ENCODE measurements at places on chromosomes 11 and 22.

- DNase-seq, result no peak
Measured at GRCh38 chr22:25370322-25370721, 150.9 kb downstream of the CRYBB2 start.

DNA sequence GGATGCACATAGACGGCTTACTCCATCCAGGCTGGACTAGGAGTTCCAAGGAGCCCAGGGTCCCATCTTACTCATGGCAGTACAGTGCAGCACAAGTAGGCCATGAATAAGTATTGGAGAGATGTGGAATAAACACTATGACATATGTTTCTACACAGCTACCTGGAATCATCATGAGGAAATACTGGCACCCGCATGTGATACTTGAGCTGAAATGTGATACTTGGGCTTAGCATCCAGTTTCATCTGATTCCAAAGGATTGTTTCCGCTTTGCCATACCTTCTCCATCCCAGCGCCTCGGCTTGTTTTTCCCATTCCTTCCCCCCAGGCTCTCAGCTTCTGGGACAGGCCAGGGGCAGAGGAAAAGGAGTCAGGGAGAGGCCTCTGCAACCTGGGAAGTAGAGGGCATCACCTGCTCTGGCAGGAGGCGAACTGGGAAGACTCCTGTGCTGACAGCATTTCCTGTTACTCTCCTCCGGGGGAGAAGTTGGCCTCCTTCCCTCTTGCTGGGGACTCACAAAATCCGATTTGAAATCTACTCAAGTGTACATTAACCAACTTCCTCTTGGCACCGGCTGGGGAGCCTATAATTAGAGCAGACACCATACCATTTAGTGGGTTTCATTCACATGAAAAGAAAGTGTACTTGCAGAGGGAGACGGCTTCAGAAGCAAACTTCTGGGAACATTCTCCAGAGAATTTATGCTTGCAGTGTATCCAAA is 187.8 kb downstream of the MIAT start:
- no peak for DNase-seq

- DNase-seq, result peak; percentile 21
Measured at GRCh38 chr11:9461760-9462134, 935 bp downstream of the ZNF143 start.

DNA sequence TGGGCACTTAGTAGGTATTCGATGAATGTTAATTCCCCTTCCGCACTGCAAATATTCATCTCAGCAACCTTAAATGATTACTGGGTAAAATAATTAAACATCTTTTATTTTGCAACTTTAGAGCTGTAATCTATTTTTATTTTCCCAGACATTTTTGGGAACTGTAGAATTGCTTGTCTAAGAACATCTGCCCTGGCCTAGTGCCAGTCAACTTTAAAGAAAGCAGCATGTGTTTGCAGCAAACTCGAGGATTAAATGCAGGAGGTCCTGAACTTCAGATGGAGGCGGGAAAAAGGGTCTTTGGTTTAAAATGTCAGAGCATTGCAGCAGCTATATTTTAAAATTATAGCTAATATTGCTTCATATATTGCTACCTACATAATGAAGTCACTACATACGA is 190.0 kb downstream of the PGR start:
- no peak for DNase-seq

DNA sequence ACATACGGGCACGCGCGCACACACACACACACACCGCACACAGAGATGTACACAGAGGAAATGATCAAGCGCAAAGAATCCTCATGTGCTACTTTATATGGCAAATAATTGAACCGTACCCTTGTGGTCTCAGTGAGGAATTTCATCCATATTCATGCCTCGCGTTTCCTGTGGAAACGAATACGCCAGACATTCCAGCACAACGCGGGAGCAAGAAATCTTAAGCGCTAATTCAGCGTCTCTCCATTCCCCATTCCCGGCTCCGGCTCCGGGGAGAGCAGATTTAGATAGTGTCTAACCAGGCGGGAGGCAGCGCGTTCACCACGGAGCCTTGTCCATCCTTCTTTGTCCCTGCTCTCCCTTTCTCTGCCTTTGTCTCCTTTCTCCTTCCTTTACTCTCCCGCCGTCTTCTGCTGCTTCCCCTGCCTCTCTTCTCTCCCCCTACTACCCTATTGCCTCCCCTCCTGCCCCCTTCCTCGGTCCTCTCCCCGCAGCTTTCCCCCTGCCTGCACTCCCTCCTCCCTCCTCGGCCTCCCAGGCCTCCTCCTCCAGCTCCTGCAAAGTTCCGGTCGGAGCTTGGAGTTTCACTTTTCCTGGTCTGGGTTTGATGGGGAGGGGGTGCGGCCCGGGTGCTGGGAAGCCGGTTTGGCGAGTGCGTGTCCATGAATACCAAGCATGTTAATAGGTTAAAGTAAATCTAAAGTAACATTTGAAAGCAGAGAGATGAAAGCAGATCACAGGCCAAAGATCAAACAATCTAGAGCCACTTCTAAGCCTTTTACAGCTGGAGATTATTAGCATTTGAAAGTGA is 579.3 kb downstream of the BUD13 start:
- peak; percentile 80 for DNase-seq

DNA sequence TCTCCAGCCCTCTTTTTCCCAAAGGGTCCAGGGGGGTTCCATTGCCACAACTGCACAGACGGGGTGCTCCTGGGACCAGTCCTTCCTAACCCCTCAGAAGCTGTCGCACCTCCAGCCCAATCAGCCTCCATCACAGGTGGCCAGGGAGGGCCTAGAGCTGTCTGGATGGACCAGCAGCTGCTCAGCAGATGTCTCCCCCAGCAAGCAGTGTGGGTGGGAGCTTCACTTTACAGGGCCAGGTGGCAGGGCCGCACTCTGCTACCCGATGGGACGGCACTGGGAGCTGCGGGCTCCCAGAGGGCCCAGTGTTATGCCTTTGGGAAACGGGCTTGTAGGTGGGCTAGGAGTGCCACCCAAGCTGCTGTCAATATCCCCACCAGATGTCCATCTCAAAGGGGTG is 120.5 kb downstream of the DSCAML1 start:
- no peak for DNase-seq

- no peak for DNase-seq
Measured at GRCh38 chr22:46049726-46050450, 72.9 kb upstream of the WNT7B start.

DNA sequence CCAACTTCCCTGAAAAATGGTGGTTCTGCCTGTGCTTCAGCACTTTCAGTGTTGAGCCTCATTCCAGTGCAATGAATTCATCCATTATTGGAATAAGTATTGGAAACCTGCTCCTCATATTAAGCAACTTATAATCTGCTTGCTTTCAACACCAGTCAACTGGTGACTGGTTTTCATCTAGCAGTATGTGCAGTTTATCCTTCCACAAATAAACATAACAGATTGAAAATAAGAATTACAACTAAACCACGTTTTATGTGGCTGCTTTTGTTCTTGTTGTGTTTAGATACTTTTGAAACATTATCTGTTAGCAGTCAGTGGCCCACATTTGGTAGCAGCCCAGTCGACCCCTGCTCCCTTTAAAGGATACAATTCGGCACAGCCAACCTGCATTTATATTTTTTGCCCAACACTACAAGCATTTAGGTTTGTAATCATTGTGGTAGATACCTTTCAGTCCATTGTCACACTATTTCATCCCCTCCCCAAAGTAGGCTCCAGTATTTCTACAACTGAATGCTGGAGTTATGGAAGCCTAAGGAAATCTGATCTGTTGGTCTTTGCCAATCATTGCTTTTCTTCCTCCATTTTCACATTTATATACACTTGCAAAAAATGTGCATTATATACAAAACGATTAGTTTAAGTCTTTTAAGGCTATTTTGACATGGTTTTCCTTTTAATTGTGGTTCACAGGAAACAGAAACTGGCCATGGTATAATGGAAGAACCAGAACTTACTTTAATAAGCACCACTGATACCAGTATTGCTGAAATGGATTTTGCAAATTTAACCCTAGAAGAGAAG is 13.1 kb downstream of the TAF1D start:
- DNase-seq, result no peak

- DNase-seq, result no peak
Measured at GRCh38 chr11:108221371-108221770, 1.1 kb downstream of the NPAT start.

GRCh38 chr22:26325641-26326040 is 103.4 kb upstream of the ASPHD2 start:
- no peak for DNase-seq

GRCh38 chr22:27989758-27990450 is 70.8 kb upstream of the PITPNB start:
- DNase-seq, result no peak

- DNase-seq, result no peak
Measured at GRCh38 chr11:68036141-68036716, 2.6 kb upstream of the TCIRG1 start.

DNA sequence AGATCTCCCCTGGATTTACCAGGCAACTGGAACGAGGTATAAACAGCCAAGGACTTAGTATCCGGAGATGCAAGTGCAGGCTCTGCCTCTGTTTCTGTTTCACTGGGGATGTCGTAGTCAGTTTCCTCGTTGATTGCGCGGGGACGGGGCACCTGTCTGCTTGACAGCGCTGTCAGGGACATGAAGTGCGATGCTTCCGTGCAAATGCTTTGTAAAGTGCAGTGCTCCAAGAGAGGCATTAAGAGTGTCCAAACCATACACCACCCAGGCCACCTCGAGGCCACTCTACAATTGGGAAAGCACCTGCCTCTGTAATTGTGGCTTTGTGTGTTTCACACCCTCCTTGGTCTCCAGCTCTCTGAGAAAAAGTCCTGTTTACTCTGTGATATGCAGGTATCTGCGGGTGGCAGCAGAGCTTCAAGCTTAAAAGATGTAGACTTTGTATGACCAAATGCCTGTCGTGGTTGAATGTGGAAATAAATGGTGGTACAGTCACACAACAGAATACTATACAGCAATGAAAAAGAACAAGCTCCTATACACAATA is 18.6 kb upstream of the CD5 start:
- DNase-seq, result no peak

DNA sequence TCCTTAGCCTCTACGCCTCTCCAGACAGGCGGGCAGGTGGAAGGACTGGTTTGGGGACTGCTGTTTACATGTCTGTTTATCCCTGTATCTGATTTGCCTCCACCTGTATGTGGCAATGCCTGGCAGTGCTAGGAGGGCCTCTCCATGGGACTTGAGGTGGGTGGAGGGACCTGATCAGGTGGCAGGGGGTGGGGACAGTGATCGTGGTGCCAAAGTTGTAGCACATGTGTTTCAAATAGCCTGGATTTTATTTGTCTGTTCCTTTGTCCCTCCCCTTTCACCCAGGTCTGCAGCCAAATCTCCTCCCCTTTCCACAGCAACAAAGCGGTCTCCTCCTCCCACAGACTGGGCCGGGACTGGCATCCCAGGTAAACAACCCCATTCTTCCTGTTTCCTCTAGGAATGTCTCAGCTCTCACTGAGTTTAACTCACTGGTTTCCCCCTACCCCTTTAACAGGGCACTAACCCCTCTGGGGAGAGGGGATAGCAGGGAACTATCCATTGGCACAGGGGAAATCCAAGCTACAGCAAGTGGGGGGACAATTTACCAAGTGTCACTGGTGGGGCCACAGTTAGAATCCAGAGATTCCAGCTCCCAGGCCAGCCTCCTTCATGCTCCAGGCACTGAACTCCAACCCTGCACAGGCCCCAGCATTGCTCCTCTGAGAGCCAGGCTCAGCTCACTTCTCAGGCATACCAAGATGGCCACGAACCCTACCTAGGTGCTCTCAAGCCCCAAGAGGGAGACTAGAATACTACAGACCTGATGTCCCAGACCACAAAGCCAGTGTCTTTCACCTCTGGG is 22.9 kb upstream of the TLCD5 start:
- no peak for DNase-seq

- DNase-seq, result no peak
Measured at GRCh38 chr11:21295508-21295907, 626.1 kb downstream of the NELL1 start.

DNA sequence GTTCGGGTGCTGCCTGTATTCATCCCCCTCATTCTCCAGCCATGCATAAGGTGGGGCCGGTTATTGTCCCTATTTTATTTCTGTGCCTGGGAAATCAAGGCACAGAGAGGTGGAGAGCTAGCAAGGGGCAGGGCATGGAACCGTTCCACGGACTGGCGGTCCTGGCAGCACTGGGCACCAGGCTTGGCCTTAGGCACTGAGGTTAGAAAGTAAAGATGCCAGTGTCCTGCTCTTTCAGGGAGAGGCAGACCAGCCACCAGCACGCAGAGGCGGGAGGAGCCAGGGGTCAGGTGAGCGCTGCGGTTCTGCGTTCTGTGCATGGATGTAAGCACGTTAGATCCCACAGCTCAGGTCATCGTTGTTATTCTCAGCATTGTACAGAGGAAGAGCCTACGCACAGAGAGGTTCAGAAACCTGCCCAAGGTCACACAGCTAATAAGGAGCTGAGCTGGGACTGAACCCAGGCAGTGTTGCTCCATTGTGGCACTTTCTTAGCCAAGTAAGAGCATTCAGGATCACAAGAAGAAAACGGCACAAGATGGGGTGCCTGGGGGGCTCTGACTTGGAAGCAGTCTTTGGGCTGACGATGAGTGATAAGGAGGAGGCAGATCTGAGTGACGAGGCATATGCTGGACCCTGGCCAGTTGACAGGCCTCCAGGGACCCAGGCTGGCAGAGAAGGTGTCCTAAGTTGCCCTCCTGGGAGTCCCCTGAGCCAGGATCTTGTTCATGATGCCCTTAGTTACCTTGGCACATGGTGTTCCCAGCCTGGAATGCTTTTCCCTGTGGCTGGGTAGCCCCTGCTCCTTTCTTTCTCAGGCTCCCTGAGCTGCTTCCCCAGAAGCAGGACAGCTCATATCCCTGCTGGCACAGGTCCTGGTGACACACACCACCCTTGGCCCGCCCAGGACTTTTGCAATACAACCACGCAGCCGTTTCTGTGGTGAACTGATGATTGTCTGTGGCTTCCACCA is 41.1 kb downstream of the OSBPL5 start:
- no peak for DNase-seq

DNA sequence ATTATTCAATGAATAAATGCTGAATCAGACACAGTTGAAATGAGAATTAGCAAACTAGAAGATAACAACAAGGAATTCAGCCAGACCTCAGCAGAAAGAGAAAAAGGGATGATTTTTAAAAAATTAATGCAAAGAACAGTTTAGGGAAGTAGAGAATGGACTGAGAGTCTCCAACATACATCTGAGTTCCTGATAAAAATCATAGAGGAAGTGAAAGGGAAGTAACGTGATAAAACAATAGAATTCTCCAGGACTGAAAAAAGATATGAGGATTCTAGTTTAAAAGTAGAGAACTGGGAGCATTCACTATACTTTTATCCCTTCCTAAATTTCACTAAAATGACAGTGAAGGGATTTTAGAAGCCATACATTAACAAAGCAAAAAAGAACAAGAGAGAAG is 592.0 kb downstream of the SOX6 start:
- DNase-seq, result no peak

- DNase-seq, result peak; percentile 59
Measured at GRCh38 chr11:1667906-1668305, 29.1 kb upstream of the KRTAP5-6 start.

DNA sequence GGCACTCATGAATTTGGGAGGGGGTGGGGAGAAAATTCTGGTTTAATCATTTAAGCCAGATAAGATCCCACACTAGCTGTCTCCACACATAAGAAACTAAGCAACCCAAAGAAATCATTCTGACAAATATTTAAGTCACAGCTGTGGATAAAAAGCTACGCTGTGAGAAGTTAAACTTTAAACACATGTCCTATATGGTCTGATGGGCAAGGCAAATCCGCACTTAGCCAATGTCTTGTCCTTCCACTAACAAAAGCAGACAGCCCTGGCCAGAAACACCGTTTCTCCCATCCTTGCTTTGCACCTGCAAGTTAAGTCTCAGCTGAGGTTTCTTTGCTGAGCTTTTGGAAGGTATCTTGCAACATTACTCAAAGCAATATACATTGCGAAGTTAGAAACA is 68.0 kb downstream of the ETS1 start:
- DNase-seq, result no peak
